ENCODE measurements at places on chromosomes 5 and 9.
A peak's percentile ranks its signal among the peaks of the same experiment; 100 is the strongest.

DNA sequence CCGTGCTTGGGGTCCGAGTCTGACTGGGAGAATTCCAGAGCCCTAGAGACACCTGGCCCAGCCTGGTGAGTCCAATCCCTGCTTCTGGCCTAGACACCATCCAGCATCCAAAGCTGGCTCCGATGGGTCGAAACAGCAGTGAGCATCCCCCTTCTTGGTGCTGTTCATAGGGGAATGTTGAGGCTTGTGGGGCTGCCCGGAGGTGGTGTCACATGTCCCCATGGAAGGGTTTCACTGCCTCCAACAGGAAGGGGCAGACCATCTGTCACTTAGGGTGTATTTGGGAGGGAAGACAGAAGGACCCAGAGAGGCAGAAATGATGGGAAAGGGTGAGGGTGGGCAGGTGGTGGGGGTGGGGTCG, 13.9 kb downstream of the C9orf50 start:
- DNase-seq = no peak

DNA sequence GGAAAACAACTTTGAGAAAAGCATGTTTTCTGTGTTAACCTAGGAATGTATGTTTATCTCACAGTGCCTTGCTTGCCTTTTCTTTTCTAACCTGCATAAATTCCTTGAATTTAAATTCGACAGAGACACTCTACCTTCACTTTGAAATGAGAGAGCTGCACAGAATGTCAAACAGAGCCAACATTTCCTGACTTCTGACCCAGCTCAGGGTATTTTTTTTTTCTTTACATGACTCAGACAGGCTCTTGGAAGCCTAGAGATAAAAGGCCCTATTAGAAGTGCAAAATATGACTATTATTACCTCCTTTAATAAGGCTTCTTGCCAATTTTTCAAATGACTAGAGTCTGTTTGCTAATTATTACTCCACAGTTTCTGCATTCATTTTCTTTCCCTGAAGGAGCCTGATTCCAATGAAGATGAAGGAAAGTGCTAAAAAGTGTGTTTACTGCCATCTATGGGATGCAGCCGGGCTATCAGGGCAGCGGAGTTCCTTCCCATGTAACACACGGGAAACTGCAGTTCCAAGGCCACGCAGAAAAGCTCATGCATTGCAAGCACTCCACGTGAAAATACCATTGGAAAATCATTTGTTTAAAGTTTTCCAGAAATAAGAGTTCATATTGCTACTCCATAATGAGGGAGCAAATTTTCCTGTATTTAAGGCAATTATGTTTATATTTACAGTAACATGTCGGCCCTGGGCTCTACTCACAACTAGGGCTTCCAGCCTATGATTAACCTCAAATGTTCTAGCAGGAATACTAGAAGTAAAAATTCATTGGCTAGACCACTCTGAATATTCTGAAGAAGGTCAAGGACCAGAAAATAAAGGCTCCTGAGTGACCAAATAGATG, 485.6 kb downstream of the ZSWIM6 start:
- DNase-seq = no peak

GRCh38 chr9:14159440-14160216, 154.3 kb downstream of the NFIB start:
- DNase-seq = no peak

DNA sequence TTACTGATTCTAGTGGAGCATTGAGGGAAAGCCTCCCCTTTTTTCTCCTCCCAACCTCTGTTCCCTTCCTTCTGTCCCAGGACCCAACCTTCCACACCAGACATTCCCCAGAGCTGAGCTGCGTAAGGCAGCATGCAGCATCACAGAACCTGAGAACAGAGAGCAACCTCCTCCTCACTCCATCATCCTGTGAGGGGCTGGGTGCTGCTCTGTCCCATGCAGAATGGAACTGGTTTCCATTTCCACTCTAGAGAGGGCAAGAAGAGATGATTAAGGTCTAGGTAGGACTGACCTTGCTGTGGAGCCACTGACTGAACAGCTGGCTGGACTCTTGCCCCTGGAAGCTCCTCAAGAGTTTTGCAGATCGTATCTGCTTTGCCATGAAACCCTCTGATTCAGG, 30.1 kb upstream of the IL7R start:
- no peak for DNase-seq

GRCh38 chr5:93532370-93532769, 48.6 kb downstream of the NR2F1-AS1 start:
- DNase-seq = no peak

DNA sequence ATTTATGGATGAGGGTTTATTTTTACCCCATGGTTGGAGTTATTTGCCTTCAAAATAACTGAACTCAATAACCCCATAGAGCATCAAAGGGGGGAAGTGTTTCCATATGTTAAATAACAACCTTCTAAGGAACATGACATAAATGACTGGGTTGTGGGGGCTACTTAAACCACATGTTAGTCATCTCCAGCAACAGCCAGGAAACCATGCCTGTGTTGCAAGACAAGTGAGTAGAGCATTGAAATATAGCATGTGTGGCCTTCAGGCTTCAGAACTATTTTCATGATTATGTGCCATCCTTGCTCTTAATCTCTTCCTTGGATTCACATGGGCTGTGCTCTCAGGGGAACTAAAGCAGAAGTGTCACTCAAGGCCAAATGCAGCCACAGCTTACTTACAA, 431.2 kb downstream of the AGTPBP1 start:
- DNase-seq = no peak

DNA sequence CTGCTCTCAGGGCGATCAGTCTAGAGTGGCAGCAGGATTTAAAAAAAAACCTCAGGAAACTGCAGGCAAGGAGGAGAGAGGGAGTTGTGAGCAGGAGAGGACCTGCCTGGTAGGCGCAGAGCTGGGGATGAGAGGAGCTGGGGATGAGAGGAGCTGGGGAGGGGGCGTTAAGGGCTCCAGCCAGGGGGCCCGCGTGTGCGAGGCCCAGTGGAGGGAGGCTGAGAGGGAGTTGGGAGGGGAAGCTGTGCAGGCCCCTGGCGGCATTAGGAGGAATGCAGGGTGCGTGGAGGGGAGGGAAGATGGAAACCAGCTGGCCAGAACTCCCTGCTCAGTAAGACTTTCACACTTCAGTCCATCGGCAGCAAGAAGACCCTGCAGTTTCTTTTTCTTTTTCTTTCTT, 45.2 kb upstream of the HMCN2 start:
- DNase-seq = no peak

- no peak for DNase-seq
Measured at GRCh38 chr5:123803359-123803758, 291.4 kb downstream of the CSNK1G3 start.

GRCh38 chr5:155728857-155729683, 597.9 kb upstream of the SGCD start:
- no peak for DNase-seq

DNA sequence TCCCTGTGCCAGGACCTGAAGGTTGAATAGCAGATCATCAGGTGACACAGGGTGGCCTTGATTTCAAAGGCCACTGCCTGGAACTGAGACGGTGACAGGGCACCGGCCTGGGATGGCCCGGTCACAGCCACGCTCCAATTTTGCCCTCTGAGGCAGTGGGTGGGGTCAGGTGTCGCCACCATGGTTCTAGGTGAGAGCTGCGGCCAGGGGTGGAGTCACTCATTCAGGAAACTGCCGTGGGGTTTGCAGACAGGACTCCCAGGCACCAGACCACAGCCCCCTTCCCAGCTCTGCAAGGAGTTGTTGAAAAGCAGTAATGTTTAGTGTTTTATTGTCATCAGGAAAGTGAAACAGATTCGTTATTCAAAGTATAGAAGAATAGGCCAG, 17.3 kb upstream of the RNU6ATAC start:
- DNase-seq = no peak

- peak; percentile 29 for DNase-seq
Measured at GRCh38 chr5:43685252-43685950, 82.4 kb downstream of the NNT start.

GRCh38 chr9:2385746-2386145, 235.8 kb upstream of the VLDLR start:
- no peak for DNase-seq

DNA sequence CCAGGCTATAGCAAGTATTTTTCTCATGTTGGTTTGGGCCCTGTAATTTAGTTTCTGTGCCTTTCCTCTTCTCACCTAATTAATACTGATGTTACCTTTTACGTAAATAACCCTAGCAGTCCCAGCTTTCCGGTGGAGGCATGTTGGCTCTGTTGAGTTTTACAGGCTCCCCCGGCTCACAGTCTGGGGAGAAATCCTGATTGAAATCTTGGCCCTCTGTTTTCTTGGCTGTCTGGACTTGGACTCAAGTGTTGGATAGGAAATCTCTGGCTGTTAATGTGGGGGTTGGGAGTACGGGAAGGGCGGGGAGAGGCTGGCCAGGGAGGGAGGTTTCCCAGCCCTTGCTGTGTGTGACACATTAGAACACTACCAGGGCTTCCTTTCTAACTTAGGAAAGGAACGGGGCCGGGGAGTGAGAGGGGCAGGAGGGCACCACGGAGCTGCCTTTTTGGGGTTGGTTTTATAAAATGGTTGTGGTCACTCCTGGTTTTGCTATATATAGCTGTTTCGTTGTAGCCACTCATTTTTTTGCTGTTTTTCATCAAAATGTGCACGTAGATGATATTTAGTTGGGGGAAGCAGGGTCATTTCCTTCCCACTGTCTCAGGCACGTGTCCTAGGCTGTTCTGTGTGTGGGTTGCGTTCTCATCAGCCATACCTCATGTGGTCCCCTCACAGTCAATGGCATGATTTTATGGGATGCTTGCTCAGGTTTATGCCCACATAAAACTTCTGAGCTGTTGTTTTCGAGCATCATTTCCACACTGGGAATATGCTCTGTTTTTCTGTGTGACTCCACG, 11.0 kb downstream of the TRIO start:
- no peak for DNase-seq

DNA sequence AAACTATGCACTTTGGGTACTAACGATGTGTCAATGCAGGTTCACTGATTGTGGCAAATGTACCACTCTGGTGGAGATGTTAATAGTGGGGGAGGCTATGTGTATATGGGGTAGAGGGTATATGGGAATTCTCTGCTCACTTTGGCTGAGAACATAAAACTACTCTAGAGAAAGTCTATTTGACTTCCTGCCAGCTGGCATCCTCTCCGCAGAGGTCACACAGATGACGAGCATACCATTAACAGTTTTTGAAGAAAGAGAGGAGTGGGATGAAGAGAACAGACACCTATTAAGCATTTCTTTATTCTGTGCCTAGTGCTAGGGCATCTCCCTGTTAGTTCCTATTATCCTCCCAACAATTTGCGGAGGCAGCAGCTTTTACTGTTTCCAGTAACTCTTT, 58.4 kb upstream of the TRIM32 start:
- DNase-seq = no peak

DNA sequence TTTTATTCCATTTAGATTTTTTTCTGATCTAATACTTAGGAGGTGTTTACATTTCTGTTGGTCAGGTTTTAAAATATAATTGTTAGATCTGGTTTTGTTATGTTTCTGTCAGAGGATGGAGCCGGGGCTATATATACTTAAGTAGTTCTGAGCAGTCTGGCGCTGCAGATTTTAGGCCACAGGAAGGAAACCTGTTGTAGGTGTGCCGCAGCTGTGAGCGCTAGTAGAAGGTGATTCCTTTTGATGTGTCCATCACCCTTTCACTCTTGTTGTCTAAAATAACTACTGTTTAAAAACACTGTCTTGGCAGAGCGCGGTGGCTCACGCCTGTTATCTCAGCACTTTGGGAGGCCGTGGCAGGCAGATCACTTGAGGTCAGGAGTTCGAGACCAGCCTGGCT, 17.0 kb downstream of the ZBTB34 start:
- no peak for DNase-seq

DNA sequence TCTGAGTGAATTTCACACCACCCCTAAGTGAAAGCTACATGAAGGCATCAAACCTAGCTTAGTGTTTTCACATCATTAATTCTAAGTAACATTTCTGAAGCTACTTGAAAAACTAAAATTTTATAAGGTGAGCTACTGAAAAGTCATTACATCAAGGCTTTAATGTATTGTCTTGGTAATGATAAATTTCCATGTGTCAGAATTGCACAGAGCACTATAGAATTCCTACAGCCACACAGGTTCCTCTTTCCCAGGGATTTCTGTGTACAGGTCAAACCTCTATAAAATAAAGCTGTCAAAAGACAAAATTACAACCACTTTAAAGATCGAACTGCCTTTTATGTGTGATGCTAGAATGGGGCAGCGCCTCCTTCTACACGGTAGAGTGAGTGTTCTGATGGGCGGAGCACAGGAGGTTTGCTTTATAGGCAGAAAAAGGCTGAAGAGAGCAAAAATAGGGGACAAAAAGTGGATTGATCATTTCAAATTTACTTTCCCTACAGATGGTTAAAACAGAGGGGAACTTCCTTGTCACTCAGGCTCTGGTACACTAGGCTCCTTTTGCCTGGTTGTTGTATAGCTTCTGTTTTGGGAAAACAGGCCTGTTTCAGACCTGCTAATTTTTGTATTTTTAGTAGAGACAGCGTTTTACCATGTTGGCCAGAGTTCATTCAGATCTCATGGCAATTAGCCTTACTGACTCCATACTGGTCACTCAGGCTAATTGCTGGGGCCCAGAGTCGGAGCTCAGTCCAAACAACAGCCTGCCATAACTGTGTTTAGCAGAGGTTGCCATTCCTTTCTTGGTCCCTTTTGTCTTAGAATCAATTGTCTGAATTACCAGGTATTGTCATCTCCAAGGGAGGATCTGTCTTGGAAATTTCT, 102.5 kb upstream of the BASP1 start:
- DNase-seq = no peak

DNA sequence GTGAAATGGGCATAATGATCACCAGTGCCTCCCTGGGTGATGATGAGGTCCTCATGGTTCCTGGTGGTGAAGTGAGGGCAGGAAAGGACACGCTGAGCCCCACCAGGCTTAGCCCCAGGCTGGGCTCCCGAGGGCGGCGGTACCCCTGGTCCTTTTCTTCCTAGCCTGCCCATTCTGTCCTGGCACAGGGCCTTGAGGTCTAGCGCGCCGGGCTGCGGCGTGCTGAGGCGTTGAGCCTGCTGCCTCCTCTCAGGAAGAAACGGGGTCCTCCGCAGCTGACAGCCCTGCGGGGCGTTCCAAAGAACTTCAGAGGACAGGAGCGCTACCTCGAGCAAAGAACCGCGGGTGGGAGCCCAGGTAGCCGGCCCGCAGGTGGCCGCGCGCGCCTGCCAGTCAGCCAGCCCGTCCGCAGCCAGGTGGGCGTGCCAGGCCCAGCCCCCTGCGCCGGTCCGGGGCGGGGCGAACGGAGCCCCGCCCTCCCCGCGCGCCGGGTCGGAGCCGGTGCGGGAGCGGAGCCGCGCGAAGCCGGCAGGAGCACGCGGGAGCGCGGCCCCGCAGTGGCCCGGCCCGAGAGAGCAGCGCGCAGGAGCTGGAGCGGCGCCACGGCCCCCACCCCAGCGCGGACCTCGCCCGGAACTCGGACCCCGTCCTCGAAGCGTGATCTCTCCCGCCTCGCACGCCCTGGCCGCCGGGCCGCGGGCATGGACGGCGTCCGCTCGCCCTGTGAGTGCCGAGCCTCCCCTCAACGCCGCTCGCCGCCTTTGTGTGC, at the start of gene WNK2:
Gene WNK2 (plus strand): TSS at position 477 of the 769 bp plus-strand sequence. CDS start 791 bp downstream, outside the sequence.
- DNase-seq = peak; percentile 47

DNA sequence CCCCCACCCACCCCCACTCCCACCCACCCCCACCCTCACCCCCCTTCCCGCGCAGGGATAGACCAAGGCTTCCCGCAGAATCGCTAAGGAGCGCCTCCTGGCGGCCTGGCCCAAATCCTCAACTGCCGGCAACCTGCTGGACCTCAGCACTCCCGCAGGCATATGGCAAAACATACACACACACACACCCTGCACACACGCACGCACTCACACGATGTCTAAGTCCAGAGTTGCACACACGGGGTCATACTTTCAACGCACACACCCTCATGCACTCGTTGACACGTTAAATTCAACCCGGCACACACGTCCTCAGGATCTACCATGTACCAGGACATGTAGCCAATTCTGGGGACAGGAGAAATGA, 1.7 kb downstream of the CPLX2 start:
- peak; percentile 65 for DNase-seq

- no peak for DNase-seq
Measured at GRCh38 chr9:135879619-135880018, 27.7 kb downstream of the CAMSAP1 start.

Measured in NCI-H774 (cell line).